ENCODE measurements at places on chromosomes 1 and 21. TPM values are rescaled to one million over a fixed set of nuclear protein-coding genes. Genes with fewer than 3 reads are reported as not detected.
A peak's percentile ranks its signal among the peaks of the same experiment; 100 is the strongest.

- DNase-seq = no peak
Observed at GRCh38 chr1:8628606-8629005, 188.8 kb downstream of the RERE start.

- DNase-seq = no peak
Observed at GRCh38 chr1:223525957-223526356, 132.7 kb downstream of the CCDC185 start.

GRCh38 chr1:29420202-29420601 is 183.9 kb downstream of the PTPRU start:
- DNase-seq = no peak

TSPAN2 gene
- 19.7 TPM for total RNA-seq

DNA sequence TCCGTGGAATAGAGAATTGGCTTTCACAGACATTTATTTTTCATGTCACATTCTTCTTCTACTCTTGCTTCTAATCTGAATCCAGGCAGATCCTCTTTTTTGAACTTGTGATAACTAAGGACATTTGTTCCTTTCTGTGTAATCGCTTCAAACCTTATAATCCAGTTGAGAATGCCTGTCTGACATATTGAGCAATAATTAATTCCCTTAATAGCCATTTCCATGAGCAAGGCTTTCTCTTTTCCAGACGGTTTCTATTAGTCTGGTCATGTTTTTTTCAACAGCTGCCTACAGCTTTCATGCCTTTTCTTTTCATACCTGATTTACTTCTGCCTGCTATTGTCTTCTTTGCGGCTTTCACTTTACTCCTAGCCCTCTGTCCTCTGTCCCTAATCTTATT is 163.4 kb downstream of the CYYR1 start:
- DNase-seq = no peak

GRCh38 chr1:226473325-226473724 is 65.4 kb upstream of the PARP1 start:
- DNase-seq = no peak

- DNase-seq = no peak
Observed at GRCh38 chr21:43818685-43819084, 29.3 kb downstream of the RRP1 start.

NRAS gene
- total RNA-seq = 169 TPM

DNA sequence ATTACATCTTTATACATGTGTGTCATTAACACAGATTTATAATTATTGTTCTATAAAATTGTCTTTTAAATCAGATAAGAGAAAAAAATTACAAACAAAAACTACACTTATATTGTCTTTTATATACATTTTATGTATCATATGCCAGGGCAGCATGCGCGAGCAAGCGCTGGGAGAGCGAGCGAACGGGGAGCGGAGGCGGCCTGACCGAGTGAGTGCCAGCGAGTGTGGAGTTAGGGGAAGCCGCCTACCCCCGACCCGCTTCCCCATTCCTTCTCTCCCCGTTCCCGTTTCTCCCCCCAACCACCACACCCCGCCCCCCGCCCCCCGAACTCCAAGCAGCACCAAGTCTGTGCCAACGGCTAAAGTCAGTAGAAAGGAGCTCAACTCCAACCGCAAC is 23.0 kb upstream of the SLAMF1 start:
- DNase-seq = no peak

- DNase-seq = no peak
Observed at GRCh38 chr1:113669988-113670387, 89.3 kb downstream of the PHTF1 start.

OR2G6 gene
- not detected for total RNA-seq

STUM gene
- 0.19 TPM for total RNA-seq

DNA sequence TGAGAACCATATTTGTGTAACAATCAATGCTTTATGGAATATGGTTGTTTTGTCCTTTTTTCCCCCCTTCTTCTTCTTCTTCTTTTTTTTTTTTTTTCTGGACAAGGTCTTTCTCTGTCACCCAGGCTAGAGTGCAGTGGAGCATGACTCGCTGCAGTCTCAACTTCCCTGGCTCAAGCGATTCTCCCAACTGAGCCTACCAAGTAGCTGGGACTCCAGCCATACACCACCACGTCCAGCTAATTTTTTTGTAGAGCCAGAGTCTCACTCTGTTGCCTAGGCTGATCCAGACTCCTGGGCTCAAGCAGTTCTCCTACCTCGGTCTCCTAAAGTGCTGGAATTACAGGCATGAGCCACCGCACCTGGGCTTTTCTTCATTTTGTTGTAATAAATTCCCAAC is 86.7 kb downstream of the FMN2 start:
- DNase-seq = no peak

DNA sequence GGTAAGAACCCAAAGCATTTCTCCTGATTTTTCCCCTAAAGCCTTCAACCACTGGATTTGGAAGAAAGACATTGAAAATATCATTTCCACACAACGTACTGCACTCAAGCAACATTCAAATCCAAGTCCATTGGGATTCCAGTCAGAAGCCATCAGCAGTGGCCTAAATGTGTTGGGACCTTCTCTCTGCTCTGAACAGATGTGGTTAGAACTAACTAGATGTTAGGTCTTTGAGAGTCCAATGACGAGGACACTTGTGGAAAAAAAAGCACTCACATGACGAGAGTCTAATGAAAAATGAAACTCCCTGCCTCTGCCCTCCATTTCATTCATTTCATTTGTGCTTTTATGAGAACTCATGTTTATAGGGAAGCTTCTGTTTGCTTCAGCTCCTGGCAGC is 382.3 kb downstream of the SIPA1L2 start:
- DNase-seq = no peak

KCNT2 gene
- total RNA-seq = 29.8 TPM

- DNase-seq = no peak
Observed at GRCh38 chr1:234722904-234723720, 113.1 kb upstream of the IRF2BP2 start.

- peak; percentile 11 for DNase-seq
Observed at GRCh38 chr1:50620680-50621329, 197.6 kb upstream of the DMRTA2 start.

MAP1LC3C gene
- 0.19 TPM for total RNA-seq

- no peak for DNase-seq
Observed at GRCh38 chr1:3168678-3169077, 99.7 kb downstream of the PRDM16 start.

DNA sequence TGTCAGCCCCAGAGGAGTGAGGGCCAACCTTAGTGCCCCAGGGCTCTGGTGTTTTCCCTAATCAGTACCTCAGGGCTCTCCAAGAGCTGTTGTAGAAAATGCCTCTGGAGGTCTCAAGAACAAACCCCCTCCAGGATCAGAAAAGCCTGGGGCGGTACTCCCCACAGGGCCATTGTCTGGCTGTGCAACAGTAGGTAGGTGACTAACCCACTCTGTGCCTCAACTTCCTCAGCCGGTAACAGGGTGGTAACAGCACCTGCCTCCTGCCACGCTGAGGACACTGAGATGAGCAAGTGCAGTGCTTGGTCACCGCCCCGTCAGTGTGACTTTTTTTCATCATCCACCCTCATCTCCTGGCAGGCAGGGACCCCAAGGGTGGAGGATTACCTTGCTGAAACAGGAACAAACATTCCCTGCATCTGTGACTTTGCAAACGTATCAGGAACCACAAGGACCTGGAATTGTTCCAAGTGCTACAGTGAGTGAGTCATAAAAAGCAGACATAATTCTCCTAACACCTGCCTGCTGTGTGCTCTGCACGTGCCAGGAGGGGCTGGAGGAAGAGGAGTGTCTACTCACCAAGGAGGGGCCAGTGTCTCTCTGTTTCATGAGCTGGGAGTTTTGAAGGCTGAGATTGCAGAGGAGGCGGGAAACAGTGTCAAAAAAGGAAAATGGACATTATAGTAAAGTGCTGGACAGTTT is 440.8 kb downstream of the NPHP4 start:
- no peak for DNase-seq

GDAP2 gene
- total RNA-seq = 32.0 TPM

DNA sequence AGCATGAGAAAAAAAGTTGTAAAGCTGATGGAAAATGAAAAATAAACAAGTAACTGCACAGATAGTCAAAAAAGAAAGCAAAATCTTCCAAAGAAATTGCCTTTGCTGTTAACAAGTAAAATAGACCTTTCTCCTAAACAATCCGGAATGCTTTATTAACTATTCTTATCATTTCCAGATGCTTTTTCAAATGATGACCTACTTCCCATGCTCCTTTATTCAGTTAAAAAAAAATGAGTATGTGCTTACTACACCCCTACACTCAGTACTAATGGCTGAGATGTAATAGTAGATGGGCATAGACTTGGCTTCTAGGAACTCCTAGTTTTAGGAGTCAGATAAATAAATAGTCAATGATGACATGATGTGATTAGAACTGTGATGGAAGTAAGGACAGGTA is 108.5 kb downstream of the NIBAN1 start:
- DNase-seq = no peak

DNA sequence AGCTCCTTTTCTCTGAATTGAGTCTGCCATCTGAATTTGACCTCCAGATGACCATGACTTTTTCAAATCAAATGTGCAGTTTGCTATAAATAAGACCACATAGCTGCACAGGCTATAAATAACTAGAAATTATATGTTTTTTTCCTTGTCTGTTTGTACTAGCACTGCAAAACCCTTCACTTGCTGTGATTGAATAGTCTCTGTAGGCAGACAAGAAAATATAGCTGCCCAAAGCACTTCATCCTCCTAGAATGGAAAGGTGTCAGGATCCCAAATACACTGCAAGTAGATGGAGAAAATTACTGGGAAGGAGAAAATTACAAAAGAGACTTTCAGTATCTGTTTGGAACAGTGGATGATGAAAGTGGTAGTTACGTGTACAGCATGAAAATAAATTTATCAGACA is 175.8 kb downstream of the APP start:
- no peak for DNase-seq

DNA sequence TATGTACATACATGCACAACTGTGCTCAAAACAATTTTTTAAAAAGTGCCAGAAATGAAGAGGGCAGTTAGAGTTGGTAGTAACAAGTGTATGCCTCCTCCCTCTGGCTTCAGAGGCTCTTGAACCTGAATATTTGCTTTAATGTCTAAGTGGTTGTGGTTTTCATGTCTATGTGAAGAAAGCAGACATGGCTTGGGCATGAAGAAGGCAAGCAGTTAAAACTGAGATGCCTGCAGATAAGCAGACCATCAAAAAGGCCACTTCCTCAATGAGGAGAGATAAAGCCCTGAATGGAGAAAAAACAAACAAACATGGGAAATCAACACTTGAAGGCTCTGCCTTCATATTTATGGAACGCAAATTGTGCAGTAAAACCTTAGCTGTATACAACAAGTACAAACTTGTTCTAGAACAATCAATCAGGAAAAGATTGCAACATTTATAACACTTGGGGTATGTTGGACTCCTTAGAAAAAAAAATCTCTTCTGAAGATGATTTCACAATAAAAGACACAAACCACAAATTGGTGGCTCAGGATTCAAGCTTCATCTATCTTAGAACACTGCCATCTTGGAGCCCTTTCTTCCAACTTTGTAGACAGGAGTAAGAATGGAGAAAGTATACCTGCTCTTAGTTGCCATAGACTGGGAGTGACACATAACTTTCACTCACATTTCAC is 52.7 kb upstream of the PLA2G4A start:
- DNase-seq = no peak

GRCh38 chr1:235108876-235109275 is 19.8 kb downstream of the TOMM20 start:
- DNase-seq = no peak

DNA sequence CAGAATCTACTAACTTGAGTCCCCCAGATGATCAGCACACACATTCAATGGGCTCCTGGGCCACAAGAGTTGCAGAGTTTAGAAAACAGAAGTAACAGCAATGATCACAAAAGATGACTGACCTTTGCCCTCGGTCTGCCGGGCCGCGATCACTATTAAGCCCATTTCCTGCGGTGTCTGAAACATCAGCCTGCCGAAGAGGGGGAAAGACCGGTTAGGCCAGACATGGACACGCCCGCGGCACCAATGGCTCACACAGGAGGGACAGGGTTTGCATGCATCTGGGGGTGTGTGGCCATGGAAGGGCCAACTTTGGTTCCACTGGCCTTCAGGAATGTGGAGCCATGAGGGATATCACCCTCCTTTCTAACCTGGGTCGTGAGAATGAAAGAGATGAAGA is 68.2 kb downstream of the SIM2 start:
- no peak for DNase-seq

DNA sequence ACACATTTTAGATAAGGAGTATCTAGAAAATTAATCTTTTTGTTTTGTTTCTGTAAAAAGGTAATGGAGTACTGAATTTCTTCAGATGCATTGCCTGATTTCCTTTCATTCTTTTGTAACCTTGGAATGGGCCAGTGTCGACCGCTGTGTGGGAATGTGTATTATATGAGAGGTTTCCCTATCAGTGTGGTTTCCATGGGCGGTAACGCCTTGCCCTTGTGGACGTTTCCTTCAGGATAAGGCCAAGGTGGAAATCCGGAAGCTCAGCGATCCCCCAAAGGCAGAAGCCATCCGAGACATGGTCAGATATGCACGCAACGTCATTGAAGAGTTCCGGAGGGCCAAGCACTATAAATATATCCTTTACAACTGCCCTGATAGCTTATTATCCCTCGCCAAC is 49.8 kb downstream of the SMYD2 start:
- no peak for DNase-seq

GRCh38 chr1:61259379-61260148 is 177.2 kb downstream of the NFIA start:
- DNase-seq = no peak

DNA sequence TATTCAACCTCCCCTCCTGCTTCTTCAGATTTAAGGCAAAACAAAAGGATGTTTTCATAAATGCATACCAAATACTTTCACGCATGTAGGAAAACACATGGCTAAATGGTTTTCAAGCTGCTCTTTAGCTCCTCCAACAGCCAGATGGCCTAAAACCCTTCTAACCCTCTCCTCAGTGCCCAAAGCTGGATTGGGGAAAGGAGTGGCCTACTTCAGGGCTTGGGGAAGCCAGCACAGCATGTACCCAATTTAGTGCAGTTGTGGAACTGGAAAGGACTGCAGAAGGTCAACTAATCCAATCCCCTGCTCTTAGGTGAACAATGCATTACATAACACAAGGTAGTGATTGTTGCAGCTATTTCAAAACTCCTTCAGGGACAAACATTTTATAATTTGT is 9.3 kb downstream of the F5 start:
- DNase-seq = no peak

FALEC gene
- total RNA-seq = not detected

GRCh38 chr1:110850627-110851026 is 22.3 kb upstream of the CD53 start:
- DNase-seq = no peak

DNA sequence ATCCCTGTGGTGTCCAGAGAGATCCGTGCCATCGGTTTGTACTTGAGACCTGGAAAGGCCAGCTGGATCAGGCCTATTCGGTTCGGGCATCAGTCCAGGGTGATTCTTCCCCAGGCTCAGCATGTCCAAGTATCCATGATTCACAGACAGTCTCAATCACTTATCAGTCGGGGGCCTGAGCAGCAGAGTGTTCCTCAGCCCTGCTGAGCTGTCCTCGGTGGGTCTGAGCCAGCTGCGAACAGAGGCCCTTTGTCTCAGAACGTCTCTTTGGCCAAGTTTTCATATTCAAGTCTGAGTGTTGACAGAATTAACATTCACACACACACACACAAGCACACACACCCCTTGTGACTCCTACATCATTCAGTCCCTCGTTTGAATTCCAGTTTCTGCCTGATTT is 33.4 kb upstream of the OSBPL9 start:
- no peak for DNase-seq
